ENCODE measurements at places on chromosomes 4 and X. TPM values are rescaled to one million over a fixed set of nuclear protein-coding genes. Genes with fewer than 3 reads are reported as not detected.

The PDZD11 gene
- total RNA-seq, result 66.2 TPM

The NALF2 gene
- 0.11 TPM for total RNA-seq

The TMEM165 gene
- 222 TPM for total RNA-seq

The BBS12 gene
- 6.0 TPM for total RNA-seq

The MMRN1 gene
- not detected for total RNA-seq

The TDO2 gene
- not detected for total RNA-seq

The WDR1 gene
- 325 TPM for total RNA-seq

The H2BW2 gene
- total RNA-seq, result not detected

The CFI gene
- total RNA-seq, result not detected

The SOWAHB gene
- 2.4 TPM for total RNA-seq

The ADAMTS3 gene
- total RNA-seq, result 0.39 TPM
